ENCODE measurements at places on chromosomes 5 and 9. TPM values are rescaled to one million over a fixed set of nuclear protein-coding genes. Genes with fewer than 3 reads are reported as not detected.

DNA sequence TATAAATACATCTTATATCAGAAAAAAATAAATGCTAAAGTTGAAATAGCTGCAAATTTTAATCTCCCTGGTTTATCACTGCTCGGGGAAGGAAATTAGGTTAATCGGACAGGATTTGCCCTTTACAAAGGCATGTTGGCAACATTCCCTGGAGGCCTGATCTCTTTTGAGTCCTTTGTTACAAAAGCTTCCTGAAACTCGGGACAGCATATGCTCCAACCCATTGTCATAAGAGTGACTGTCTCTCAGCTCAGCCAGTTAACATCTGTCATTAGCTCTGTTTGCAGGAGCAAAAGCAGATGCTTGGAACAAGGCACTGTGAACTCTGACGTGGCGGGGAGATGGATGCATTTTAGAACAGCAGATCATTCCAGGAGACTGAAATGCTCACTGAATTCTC, 80.6 kb downstream of the MYO10 start:
- DNase-seq = no peak
- H3K4me1 ChIP-seq = no peaks in the 10 kb centered on the region
- H3K4me3 ChIP-seq = no peak overlapping the region
- no peaks in the 10 kb centered on the region for H3K36me3 ChIP-seq

- no peak for DNase-seq
- no peak overlapping the region for H3K4me3 ChIP-seq
- no peaks in the 10 kb centered on the region for H3K27me3 ChIP-seq
- H3K27ac ChIP-seq = no peak overlapping the region
- H3K36me3 ChIP-seq = no peaks in the 10 kb centered on the region
Observed at GRCh38 chr5:102998224-102998623, 121.7 kb downstream of the GIN1 start.

DNA sequence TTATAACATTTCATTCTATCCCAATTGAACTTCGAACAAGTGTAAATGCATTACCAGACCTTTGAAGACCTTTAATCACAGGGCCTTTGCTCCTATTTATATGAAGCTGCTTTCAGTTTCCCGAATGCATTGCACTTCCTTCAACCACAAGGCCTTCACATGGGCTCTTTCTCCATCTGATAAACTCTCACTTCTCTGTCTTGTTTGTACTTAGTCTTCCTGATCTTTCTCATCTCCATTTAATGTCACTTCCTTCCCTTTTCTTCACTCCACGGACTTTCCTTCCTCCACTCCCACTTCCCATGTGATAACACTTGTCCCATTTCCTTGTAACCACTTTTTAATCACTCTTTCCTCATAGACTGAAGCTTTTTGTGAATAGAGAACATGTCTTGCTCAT, 74.3 kb upstream of the TNC start:
- no peaks in the 10 kb centered on the region for H3K27me3 ChIP-seq
- no peak overlapping the region for H3K27ac ChIP-seq
- H3K36me3 ChIP-seq = no peaks in the 10 kb centered on the region
- no peaks in the 10 kb centered on the region for H3K4me1 ChIP-seq
- DNase-seq = no peak

DNA sequence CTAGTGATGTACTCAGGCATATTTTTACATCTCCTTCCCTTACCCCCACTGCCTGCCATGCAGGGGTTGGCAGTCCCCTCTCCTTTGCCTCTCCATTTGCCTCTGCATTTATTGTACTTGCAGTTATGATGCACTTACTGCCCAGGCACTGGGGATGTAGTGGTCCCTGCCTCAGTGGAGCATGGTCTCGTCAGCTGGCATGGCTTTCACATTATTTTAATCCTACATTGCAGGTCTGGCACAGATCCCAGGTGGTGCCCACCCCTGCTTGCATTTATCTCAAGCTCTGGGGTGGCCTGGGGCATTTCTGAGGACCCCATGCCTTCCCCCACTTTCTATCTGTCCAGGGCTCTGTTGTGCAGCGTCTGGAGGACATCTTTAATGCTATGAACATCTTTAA, 23.2 kb upstream of the PITX1 start:
- H3K27ac ChIP-seq = no peak overlapping the region
- DNase-seq = no peak
- H3K4me3 ChIP-seq = no peak overlapping the region

GRCh38 chr5:87101321-87101720, 166.4 kb upstream of the RASA1 start:
- peaks cover 3% of the 10 kb centered on the region for H3K36me3 ChIP-seq
- H3K27me3 ChIP-seq = no peaks in the 10 kb centered on the region
- peaks cover 62% of the 10 kb centered on the region for H3K4me1 ChIP-seq
- peak overlapping the region; percentile 74 for H3K27ac ChIP-seq

The PCDHGB1 gene
- polyA plus RNA-seq = not detected

DNA sequence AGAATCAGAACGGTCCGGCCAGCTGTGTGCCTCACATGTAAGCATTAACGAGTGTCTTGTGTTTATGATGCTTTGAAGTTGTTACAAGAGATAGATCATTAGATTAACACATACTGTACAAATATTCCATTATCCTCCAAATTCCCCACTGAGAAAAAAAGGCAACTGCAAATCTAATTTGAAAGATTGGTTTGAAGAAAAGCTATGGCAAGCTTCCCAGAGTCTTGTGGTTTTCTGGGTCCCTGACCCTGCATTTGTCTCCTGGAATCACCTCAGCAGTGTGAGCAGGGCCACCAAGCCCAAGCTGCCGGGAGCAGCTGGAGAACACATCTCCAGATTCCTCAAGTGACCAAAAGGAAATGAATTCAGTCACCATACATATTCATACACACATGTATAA, 36.9 kb upstream of the ADAMTS16 start:
- H3K4me1 ChIP-seq = no peaks in the 10 kb centered on the region
- DNase-seq = no peak
- no peaks in the 10 kb centered on the region for H3K27me3 ChIP-seq
- no peak overlapping the region for H3K4me3 ChIP-seq
- no peak overlapping the region for H3K27ac ChIP-seq

GRCh38 chr5:72648480-72648879, 141.3 kb upstream of the ZNF366 start:
- H3K4me3 ChIP-seq = no peak overlapping the region
- no peaks in the 10 kb centered on the region for H3K4me1 ChIP-seq
- no peak for DNase-seq
- H3K27me3 ChIP-seq = peaks cover 9% of the 10 kb centered on the region

The CCDC107 gene
- polyA plus RNA-seq = 53.1 TPM

DNA sequence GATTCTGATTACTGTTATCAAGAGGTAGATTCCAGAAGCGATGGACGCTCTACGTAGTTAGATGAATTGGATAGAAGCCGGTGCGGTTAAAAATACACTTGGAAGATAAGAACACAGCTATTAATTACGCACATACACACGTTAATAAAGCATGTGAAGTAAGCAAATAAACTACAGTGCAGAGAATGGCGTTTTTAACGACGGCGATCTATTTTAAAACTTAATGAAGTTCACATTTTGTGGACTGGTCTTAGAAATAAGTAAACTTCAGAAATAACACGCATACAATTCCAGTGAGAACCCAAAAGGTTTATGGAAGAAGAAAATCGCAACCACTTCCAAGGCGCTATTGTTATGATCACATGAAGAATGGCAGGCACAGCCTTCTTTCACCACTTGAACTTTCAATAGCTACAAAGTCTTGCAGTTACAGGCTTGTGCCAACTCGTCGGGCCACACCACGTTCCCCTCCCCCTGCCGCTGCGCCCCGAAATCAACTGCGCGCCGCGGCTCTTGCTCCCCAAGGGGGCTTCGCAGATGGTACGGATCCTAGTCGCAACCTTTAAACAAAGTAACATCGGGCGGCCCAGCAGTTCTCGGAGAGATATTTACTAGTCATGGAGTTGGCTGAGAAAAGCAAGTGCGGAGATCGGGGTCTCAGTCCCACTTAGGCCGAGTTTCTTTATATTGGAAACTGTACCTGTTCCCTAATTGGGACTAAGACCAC, 866 bp upstream of the SEMA6A start:
- peaks cover 5% of the 10 kb centered on the region for H3K36me3 ChIP-seq
- H3K4me3 ChIP-seq = peak overlapping the region; percentile 89
- H3K4me1 ChIP-seq = peaks cover 33% of the 10 kb centered on the region
- peaks cover 52% of the 10 kb centered on the region for H3K27me3 ChIP-seq
- no peak overlapping the region for H3K27ac ChIP-seq
- DNase-seq = no peak

GRCh38 chr9:3473405-3473804, 52.4 kb downstream of the RFX3 start:
- no peak overlapping the region for H3K27ac ChIP-seq
- no peaks in the 10 kb centered on the region for H3K27me3 ChIP-seq
- peaks cover 51% of the 10 kb centered on the region for H3K4me1 ChIP-seq

The MZB1 gene
- 50.4 TPM for polyA plus RNA-seq

DNA sequence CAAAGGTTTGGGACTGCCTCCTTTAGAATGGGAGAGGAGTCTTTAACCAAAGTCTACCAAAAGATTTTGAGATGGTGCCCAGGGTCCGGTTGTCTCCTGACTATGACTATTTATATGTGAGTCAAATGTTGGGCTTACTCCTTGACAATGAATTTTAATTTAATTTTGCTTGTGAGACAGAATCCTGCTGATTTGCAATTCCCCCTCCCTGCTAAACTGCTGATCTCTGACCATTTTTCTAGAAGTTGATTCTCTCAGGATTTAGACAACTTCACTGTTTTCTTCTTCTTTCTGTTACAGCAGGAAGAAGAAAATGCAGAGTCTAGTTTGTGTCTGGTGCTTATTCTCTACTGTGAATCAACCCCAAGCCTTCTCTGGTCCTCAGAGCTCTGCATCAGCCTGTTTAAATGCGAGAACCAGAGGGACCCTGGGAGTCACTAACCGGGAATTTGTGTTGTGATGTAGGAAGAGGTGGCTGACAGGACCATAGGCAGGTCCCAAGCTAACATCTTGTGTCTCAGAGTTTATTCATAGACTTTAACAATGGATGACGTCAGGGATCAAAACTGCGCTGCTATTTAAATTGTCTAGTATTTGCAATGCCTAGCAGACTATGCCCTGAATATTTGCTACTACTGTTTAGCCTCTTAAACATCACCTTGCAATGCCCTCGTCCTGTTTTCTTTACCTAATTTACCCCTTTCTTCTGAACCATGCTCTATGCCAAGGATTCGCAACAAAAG, 124.0 kb upstream of the TAF11L2 start:
- H3K4me1 ChIP-seq = peaks cover 6% of the 10 kb centered on the region
- H3K27ac ChIP-seq = peak overlapping the region; percentile 28
- no peaks in the 10 kb centered on the region for H3K27me3 ChIP-seq

DNA sequence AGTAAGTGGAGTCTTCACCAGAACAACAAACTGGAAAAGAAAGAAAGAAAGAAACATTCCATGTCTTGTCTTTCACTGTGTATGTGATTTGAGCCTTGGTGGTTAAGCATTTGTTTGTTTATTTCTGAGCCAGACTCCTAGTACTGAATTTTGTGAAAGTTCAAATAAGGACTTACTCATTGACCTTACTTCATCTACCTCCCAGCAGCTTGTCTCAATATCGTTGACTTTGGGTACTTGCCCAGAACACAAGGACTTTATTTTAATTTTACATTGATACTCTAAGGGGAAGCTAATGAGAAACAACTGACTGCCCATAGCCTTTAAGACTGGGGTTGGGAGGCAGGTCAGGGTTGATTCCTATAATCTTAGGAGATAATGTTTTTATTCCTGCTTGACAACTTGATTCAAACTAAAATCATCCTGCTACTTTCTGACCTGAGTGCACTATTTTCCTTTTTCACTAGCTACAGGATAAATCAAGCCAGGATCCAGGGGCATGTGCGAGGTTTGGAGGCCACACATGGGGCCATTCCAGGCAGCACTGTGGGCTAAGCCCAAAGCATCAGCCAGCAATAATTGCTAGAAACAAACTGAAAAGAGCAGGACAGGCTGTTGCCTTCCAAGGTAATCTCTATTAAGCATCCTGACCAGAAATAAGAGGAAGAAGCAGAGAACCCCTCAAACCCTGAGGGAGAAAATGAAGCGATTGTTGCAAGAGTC, 138.9 kb upstream of the RUSC2 start:
- no peaks in the 10 kb centered on the region for H3K4me1 ChIP-seq
- H3K36me3 ChIP-seq = no peaks in the 10 kb centered on the region
- peaks cover 10% of the 10 kb centered on the region for H3K27me3 ChIP-seq

The RECK gene
- 10.5 TPM for polyA plus RNA-seq

GRCh38 chr5:147418613-147419012, 91.3 kb downstream of the DPYSL3 start:
- no peak overlapping the region for H3K27ac ChIP-seq
- no peaks in the 10 kb centered on the region for H3K4me1 ChIP-seq
- no peaks in the 10 kb centered on the region for H3K36me3 ChIP-seq
- H3K27me3 ChIP-seq = no peaks in the 10 kb centered on the region
- no peak for DNase-seq

All from naive B cell (primary cell).